ENCODE measurements at places on chromosomes 5 and 9.
A peak's percentile ranks its signal among the peaks of the same experiment; 100 is the strongest.

GRCh38 chr5:55993731-55994494, 850 bp downstream of the IL6ST start:
- H3K27ac ChIP-seq, result peak overlapping the region; percentile 98
- DNase-seq, result no peak
- no peaks in the 10 kb centered on the region for H3K36me3 ChIP-seq
- H3K4me1 ChIP-seq, result peaks cover 3% of the 10 kb centered on the region
- H3K27me3 ChIP-seq, result no peaks in the 10 kb centered on the region

- H3K4me1 ChIP-seq, result peaks cover 30% of the 10 kb centered on the region
- no peaks in the 10 kb centered on the region for H3K27me3 ChIP-seq
- H3K36me3 ChIP-seq, result no peaks in the 10 kb centered on the region
- H3K27ac ChIP-seq, result peak overlapping the region; percentile 88
- peak overlapping the region; percentile 62 for H3K4me3 ChIP-seq
- peak; percentile 71 for DNase-seq
Measured at GRCh38 chr9:114385397-114386181, 2.2 kb downstream of the AKNA start.

DNA sequence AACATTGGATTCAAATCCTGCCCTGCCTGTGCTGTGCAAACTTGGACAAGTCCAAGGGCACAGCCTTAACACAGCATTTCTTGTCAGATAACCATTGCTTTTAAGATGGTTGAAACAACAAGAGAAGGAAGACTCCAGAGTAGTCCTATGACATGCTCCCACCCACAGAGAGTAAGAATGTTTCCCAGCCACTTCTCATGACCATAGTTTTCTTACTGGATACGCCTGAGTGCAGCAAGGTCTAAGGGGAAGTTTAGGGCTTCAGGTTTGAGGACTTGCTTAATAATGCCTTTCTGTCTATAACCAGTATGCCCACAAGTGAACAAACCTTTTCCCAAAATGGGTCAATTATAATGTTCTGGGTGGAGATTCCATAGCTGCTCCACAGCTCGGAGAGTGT, 126.4 kb downstream of the SLF1 start:
- H3K4me1 ChIP-seq, result no peaks in the 10 kb centered on the region
- H3K36me3 ChIP-seq, result no peaks in the 10 kb centered on the region
- no peak overlapping the region for H3K27ac ChIP-seq

DNA sequence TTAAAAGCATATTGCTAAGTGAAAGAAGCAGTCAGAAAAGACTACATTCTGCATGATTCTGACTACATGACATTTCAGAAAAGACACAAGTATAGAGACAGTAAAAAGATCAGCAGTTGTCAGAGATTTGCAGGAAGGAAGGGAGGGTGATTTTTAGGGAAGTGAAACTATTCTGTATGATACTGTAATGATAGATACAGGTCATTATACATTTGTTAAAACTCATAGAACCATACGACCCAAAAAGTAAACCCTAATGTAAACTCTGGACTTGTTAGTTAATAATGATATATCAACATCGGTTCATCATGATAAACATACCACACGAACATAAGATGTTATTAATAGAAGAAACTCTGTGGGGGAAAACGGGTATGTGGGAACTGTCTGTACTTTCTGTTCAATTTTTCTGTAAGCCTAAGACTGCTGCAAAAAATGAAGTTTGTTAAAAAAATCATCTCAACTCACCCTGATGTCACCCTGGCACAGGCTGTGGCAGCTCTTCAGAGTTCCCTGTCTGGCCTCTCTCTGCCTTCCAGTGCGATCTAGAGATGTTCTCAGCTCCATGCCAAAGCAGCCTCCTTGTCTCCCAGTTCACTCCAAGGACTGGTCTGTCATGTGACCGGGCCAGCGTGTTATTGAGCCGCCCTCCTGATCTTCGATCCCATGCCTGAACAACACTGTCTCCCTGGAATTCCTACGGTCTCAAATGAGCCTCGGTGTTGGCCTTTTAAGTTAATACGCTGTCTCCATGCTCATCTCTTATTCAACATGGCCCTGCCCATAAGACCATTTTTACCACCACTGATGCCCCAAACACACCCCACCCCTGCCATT, 35.4 kb downstream of the PRLR start:
- no peak overlapping the region for H3K4me3 ChIP-seq
- no peaks in the 10 kb centered on the region for H3K27me3 ChIP-seq
- H3K27ac ChIP-seq, result no peak overlapping the region
- H3K4me1 ChIP-seq, result peaks cover 6% of the 10 kb centered on the region
- no peaks in the 10 kb centered on the region for H3K36me3 ChIP-seq

DNA sequence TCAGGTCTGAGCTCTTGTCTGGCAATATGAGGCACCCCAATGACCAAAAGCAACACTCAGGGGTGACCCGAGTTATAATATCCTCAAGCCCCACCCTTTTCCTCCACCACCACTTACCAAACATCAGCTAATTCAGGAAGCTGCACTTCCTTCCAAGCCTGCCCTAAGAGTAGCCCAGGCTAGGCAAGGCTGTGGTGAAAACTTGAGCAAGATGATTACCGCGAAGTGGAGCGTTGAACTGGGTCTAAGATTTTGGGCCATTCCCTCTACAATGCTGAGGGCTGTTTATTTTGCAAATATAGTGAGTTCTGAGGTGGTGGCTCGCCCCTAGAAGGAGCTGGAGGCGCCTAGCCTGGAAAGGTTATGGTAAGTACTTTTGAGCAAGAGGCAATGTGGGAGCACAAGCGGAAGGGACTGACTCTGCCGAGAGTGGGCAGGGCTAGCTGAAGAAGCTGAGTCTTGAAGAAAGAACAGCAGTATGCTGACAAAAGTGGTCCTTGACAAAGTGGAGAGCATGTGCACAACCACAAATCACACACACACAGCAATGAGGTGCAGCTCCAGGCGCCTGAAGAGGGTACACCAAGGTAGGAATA, at the start of gene HK3:
HK3 (minus strand) TSS at position 51 of the 596 bp plus-strand sequence. CDS start 3,187 bp downstream, outside the sequence.
- no peaks in the 10 kb centered on the region for H3K36me3 ChIP-seq
- no peak within 1 kb of the TSS for H3K27ac ChIP-seq
- H3K4me1 ChIP-seq, result no peaks in the 10 kb centered on the region
- no peaks in the 10 kb centered on the region for H3K27me3 ChIP-seq
- no peak for DNase-seq

Data from ovary (tissue), 10 donors.